ENCODE measurements at places on chromosomes 16 and 17.
A peak's percentile ranks its signal among the peaks of the same experiment; 100 is the strongest.

- DNase-seq: no peak
Measured at GRCh38 chr16:25228372-25228771, 11.6 kb downstream of the AQP8 start.

DNA sequence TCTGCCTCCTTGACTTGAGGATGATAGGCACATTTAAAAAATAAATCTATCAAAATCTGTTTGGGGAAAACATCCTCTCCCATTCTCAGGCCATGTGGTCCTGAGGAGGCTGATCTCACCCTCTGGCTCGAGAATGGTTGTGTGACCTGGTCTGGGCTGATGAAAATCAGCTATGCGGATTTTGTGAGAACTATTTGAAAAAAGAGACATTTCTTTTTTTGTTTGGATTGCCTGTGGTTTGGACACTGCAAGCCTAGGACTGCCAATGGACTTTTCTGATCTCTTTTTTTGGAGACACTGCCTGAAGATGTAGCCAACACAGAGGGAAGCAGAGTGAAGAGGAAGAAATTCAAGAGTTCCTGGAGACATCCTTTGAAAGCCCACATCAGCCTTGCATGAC is 145.9 kb downstream of the HS3ST3B1 start:
- DNase-seq: no peak

- DNase-seq: peak; percentile 80
Measured at GRCh38 chr17:77320044-77320440, 179.3 kb downstream of the SEC14L1 start.

- DNase-seq: no peak
Measured at GRCh38 chr17:67326440-67326839, 39.9 kb downstream of the PSMD12 start.

DNA sequence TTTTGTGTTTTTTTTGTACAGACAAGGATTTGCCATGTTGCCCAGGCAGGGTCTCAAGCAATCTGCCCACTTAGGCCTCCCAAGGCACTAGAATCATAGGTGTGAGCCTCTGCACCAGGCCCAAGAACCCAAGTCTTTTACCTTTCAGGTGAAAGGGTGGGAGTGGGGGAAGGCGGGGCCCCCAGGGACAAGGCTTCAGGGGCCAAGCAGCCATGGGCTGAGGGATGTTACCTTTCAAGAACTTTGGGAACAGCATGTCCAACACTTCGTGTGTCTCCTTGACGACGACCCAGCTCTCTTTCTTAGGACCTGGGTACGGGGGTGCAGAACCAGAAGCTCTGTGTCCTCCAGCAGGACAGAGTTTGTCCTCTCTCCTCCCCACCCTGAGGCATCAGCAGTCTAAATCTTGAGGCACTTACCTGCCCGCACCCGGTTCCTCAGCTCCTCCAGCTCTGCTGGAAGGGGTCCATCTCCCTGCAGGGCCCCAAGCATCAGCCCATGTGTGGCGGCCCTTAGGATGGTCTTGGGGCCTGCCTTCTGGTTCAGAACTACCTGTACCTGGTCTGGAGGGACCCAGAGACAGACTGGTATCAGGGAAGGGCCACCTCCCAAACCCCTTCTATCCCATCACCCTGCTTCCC is 9.0 kb downstream of the SLC5A2 start:
- DNase-seq: no peak

GRCh38 chr17:2416010-2416734 is 15.3 kb upstream of the MNT start:
- DNase-seq: peak; percentile 85

DNA sequence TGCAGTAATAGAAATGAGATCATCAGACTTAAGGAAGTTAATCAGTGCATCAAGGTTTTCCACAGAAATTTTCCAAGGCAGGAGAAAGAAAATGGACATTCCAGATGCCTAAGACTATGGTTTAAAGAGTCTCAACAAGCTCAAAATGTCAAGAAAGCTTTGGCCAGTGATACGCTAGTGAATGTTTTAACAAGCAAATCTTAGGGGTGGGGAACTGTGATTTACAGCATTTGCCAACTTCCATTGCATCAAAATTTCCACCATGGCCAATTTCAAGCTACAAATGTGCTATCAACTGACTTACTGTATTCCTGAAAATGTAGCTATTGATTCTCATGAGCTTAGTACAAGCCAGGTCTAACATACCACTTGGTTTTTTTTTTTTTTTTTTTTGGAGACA is 82.4 kb upstream of the CLEC3A start:
- no peak for DNase-seq

DNA sequence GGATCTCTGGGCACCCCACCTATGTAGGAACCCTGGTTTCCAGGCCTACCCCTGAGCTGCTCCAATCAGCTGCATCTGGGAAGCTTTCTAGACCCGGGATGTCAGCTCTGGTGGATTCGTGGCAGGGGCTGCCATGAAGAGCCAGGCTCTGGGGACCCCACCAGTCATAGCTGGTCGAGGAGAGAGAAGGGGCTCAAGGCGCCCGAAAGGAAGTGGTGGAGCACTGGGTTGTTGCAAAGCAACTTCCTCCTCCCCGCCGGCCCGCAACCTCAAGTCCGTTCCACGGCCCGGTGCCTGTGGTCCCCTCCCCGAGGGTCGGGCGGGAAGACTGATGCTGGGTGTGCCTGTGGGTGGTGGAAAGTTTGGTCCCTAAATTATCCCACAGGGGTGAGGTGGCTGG is 10.2 kb downstream of the TBKBP1 start:
- DNase-seq: no peak

- DNase-seq: no peak
Measured at GRCh38 chr16:51210087-51210486, 59.0 kb upstream of the SALL1 start.

DNA sequence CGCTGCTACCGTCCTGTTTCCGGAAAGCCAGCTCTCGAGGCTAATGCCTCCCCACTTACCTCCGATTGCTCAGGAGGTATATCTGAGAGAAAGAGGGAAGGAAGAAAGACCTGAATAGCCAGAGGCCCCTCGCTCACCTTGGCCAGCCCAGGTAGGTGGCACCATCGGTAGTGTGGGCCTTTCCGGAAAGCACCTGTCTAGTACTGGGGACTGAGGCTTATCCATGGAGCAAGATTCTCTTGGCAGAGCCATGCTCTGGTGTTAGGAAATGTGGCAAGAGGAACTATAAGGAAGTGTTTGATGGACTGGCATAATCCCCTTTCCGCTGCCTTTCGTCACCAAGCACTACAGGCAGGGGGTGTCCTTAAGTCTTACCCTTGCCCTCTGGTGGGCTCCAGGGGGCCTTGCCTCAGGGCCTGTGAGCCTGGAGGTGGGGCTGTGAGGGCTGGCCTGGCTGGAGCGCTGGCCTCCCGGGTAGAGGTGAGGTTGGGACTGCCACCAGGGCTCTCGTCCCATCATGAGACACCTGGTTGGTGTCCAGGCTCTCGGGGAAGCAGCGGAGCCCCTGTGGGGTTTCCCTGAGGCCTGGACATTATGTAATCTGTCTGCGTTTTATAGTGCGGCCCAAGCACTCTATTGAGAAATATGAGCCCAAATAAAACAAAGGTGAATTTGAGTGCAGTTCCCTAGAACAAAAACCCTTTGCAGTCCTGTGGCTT is 2.9 kb downstream of the CMIP start:
- DNase-seq: no peak

DNA sequence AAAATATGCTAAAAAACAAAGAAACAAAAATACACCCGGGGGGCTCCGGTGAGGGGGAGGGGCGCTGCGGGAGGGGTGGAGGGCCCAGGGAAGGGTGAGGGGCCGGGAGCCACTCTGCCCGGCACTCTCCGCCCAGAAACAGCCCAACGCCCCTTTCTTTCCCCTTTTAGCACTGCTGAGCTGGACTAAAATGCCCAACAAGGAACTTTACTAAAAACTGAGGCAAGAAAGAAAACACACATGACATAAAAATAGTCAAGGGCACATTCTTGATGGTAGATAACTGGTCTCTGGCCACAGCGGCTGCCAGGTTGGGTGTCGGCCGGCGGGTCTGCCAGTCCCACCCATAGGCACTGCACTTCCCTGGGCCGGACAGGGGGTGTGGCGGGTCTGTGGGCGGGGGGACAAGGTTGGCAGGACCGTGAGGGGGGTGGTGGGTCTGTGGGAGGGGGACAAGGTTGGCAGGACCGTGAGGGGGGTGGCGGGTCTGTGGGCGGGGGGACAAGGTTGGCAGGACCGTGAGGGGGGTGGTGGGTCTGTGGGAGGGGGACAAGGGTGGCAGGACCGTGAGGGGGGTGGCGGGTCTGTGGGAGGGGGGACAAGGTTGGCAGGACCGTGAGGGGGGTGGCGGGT is 20.9 kb downstream of the METRNL start:
- no peak for DNase-seq

DNA sequence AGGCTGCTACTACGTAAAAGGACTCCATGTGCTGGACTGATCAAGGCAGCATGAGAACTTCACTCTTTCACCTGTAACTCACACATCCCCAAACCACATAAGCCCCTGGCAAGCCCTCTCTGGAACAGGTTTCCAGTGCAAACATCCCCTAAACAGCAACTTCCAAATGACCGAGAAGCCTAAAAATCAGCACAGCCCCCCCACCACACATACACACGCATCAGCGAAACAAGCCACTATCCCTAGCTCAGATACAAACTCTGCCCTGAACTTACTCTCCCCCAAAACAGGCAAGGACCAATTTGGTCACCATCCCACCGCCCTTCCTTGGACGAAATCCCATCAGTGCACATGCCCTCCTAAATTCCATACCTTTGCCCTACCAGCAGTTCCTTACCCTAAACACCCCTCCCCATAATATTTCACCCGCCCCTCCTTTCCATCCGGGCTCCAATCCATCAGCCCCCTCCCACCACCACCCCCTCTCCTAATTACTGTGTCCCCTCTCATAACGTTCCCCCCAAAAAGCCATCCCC is 735 bp downstream of the LSM12 start:
- no peak for DNase-seq

DNA sequence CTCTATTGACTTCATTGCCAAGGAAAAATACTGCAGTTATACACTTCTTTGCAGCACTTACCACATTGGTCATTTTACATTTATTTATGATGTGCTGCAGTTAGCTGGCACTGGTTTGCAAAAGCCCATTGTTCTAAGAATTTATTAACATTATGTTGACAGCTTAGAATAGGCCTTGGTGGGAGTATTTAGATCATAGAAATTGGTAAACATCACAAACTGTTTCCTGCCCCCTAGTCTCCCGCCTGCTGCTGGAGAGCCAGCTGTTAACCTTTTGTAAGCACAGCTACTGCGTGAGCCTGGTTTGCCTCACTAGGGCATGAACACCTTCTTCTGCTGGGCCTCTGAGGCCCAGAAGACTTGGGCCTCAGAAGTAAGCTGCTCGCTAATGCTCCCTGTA is 651.4 kb upstream of the GOT2 start:
- DNase-seq: peak; percentile 16

GRCh38 chr17:73776351-73777130 is 132.3 kb upstream of the SDK2 start:
- DNase-seq: no peak

GRCh38 chr16:49440156-49441065 is 66.8 kb downstream of the C16orf78 start:
- DNase-seq: no peak

Data from fibroblast of upper back skin (primary cell).